Stimulated activated CD4-positive, alpha-beta T cell treated with anti-CD3 and anti-CD28 coated beads, Interleukin-12 subunit alpha, Interleukin-12 subunit beta, amount 100 ng/mL, for 48 hours (primary cell): ENCODE measurements at places on chromosomes 7 and 10.

DNA sequence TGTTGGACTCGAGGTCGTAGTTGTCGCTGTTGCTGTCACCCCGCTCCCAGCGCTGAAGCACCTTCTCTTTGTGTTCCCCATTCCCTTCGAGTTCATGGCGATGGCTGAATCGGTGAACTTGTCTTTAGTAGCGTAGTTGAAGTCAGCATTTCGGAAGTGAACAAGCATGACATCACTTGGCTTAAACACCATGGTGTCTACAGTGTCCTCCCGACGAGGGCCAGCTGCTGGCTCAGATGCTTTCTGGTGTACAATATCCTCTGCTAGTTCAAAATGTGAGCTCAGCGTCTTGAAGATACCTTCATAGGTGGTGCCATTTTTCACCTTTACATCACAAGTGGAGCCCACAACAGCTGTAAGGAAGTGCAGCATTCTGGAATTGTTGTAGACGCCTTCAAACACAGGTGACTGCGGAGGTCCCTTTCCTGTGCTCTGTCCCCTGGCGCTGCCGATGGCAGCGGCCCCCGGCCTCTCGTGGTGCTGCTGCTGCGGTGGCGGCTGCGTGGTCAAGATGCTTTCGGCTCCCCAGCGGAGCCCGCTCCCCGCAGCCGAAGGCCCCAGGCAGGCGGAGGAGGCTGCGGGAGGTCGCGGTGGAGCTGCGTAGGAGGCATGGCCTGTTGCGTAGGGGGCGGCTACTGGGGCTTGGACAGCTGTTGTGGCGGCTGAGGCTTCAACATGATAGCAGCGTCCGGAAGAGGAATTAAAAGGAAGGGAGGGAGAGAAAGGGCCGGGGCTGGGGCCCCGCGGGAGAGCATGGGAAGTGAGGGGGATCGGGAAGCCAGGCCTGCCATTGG is 59.3 kb downstream of the ANKMY2 start:
- no peak for DNase-seq

GRCh38 chr10:88178758-88179157 is 315.3 kb downstream of the PTEN start:
- no peak for DNase-seq

DNA sequence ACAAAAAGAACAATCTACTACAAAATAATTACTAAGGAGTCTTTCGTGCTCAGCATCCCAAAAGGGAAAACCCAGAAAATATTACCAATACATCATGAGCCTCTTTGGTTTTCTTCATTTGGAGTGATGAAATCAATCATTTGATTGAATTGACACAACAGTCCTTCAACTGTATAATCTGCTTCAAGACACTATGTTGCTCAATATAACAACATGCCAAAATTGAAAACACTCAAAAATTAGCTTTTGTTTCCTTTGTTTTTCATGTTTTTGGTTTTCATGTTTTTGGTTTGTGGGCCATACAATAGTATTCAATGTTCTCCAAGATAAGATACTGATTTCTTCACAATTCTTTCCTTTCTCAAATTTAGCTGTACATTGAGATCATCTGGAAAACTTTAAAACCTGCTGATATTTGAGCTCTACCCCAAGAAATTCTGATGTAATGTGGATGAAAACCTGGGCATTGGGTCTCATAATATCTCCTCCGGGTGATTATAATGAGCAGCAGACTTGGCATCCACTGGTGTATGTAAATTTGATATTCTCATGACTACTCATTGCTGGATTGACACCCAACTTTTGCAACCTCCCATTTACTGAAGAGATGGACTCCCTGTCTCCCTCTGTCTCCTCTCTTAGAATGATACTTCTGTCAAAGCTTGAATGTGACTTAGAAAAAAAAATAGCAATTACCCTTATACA is 4.6 kb downstream of the SOSTDC1 start:
- no peak for DNase-seq

DNA sequence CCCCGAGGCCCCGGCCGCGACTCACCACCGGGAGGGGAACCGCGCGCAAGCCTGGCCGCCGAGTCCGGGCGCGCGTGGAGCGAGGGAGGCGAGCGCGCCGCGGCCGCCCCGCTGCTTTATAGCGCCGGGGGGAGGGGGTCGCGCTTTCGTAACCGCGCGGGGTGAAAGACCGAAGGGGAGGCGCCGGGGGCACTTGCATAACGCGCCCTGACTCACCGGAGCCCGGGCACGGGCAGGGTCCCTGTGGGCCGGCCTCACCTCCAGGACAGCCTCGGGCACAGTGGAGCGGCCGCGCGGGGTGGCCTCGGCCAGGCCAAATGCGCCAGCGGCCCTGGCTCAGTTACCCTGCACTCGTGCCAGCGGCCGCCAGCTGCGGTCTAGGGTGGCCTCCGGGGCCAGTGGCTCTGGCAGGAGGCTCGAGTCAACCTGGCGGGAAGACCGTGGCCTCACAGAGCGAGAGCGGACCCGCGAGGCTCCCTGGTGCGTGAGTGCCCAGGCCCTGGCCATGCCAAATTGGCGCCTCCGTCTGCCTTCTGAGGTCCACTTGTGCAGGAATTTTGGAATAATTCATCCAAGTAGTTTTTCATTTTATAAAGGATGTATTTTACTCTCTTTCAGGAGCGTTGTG is at the start of gene RBP4:
TSS of gene RBP4 (minus strand) at position 90 of the 628 bp plus-strand sequence. CDS start 207 bp downstream, outside the sequence.
- no peak for DNase-seq

- no peak for DNase-seq
Observed at GRCh38 chr7:132773527-132773956, 197.3 kb upstream of the PLXNA4 start.

DNA sequence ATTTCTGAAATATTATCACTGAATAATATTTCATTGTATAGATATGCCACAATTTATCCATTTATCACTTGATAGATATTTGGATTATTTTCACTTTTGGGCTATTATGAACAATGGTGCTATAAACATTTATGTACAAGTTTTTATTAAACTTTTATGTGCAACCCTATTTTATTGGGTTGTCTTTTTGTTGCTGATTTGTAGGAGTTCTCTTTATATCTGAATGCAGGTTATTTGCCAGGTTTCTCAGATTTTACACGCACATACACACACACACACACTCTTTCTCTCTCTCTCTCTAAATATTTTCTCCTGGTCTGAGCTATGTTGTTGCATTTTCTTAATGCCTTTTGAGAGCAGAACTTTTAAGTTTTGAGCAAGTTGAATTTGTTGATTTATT is 36.2 kb downstream of the ADK start:
- no peak for DNase-seq

- DNase-seq = no peak
Observed at GRCh38 chr10:19839552-19839951, 23.3 kb downstream of the PLXDC2 start.

DNA sequence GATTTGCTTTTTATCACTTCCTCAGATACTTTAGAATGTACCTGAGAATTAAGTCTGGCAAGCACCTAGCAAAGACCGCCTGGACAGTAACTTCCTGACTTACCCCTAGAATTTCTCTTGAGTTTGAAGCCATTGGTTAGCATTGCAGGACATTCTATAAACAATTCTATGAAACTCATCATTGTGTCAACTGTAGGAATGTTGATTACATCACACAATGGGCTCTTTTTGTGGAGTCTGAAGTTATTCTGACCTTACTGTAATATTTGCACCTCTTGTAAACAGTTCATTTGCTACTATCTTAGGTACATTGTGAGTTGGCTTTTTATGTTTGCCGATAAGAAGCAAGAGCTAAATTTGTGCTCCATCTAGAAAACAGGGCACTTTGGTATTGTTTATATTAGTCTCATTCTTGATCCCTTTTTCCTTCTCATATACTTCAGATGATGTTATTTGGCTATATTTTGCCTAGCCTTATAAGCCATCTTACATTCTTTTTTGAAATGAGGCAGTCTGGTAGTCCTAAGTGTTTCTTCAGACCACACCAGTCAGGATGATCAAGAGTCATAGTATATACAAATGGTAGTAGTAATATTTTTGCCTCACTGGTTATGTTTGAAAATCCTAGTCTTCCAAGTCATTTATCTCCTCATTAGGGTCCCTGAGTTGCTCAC is 52.4 kb downstream of the CASD1 start:
- no peak for DNase-seq

- DNase-seq = no peak
Observed at GRCh38 chr7:155231941-155232340, 65.7 kb upstream of the INSIG1 start.

- no peak for DNase-seq
Observed at GRCh38 chr10:130282492-130283218, 146.5 kb downstream of the GLRX3 start.

DNA sequence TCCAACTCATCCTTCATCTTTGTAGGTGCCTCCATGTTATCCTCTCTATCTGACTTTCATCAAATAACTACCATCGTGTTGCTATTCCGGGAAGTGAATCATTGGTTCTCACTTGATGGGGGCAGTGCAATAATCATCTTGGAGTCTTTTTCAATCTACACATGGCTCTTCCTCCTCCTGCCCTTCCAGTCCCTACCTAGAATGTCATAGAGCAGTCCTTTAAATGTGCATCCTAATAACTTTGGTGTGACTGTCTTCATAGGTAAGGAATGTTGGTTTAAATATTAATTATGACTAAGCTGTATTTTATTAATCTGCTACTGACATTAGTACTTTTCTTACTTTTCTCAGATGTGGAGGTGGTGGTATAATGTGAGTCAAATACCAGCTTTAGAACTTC is 8.4 kb upstream of the CDK14 start:
- no peak for DNase-seq

GRCh38 chr7:127911968-127912511 is 119.2 kb downstream of the LRRC4 start:
- no peak for DNase-seq
